NCI-H446 (cell line): ENCODE measurements at places on chromosomes 3 and 15.
A peak's percentile ranks its signal among the peaks of the same experiment; 100 is the strongest.

GRCh38 chr3:102668247-102668646 is 233.4 kb downstream of the ZPLD1 start:
- DNase-seq = no peak

DNA sequence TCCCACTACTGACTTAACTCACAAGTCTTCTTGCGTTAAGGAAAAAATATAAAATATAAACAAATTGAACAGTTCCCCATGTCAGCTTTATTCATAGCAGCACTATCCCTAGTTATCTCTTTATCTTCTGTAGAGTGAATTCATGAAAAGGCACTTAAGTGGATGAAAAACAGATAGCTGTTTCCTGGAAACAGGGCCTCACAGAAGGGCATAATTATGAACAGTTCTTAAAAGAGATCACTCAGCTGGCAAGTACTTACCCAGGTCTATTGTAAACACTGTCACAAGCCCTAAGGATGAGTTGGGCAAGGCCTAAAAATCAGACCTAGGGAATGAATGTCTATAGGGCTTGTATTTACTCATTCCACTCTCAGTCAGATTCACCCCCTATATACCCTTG is 10.7 kb downstream of the MB21D2 start:
- no peak for DNase-seq

DNA sequence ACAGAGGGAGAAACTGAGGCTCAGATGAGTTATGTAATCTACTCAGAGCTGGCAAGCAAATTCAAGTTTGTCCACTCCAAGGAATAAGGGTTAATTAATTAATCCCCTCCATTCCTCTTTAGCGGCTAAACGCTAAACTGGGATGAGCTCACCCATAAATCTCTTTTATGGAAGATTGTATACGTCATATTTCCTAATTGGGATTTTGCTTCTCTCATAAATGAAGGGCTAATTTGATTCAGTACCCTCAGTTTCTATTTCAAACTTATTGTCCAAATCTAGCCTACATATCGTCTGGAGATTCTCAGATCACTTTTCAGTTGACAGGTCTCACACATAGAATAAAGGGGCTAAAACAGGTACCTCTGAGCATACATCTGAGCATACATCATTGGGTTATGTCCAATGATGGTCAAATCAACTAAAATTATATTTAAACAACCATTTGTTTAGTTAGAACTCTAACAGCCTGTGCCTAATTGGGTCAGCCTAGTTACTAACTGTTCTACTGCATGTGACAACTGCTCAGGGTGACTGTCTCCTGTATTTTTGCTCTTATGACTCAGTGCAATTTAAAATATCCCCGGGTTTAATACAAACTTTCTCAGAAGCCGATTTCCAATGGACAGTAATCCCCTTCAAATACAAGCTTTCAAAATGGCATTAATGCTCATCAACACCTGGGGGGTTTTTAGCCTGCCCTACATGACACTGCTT is 57.6 kb upstream of the PLXND1 start:
- no peak for DNase-seq

- DNase-seq = no peak
These were observed 25.8 kb upstream of the NEDD4 start for GRCh38 chr15:56019060-56019793.

DNA sequence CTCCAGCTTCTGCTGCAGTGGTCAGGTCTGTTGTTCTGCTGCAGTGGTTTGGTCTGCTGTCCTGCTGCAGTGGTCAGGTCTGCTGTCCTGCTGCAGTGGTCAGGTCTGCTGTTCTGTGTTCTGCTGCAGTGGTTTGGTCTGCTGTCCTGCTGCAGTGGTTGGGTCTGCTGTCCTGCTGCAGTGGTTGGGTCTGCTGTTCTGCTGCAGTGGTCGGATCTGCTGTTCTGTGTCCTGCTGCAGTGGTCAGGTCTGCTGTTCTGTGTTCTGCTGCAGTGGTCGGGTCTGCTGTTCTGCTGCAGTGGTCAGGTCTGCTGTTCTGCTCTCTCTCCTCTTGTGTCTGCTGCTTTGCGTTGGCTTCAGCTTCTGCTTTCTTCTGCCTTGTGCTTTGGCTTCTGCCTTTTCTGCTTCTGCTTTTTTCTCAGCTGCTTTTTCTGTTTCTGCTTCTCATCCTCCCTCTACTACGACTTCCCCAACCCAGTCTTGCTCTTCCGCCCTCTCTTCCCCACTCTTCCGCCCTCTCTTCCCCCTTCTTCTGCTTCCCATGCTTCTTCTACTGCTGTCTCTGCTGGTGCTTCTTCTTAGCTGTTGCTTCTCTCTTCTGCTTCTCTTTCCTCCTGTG is 50.7 kb downstream of the FAM43A start:
- DNase-seq = no peak

- no peak for DNase-seq
These were observed 130.6 kb upstream of the MEF2A start for GRCh38 chr15:99435113-99435695.

DNA sequence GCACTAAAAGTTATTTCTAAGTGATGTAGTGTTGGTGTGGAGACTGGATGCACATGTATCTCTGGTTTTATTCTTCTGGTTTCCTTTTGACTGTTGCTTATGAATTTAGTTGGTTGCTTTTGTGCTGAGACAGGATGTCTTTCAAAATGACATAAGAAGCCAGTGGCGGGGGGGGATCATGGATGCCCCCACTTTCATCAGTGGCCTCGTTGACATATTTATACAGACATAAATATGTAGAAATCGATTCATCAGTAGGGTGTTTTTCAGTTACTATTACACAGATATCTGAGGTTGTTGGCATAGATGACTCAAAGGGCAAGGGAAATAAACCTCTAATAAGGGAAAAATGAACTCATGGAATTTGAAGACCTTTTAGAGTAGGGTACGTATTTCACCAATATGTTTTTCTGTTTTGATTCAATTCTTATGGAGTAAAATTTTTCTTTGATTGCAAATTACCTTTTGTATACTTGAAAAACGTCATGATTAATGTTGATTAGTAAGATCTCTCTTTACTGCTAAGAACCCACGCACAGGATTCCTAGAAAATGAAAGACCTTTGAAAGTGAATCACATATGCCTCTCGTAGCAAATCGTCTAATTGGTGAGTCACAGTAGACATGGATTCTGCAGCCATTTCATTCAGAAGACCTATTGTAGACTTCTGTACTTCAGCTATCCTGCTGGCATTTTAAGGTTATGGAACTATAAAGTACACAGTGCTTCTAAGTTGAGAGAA is 97.4 kb upstream of the RBMS3 start:
- no peak for DNase-seq

- no peak for DNase-seq
These were observed 3.6 kb upstream of the RASL12 start for GRCh38 chr15:65071381-65071811.

DNA sequence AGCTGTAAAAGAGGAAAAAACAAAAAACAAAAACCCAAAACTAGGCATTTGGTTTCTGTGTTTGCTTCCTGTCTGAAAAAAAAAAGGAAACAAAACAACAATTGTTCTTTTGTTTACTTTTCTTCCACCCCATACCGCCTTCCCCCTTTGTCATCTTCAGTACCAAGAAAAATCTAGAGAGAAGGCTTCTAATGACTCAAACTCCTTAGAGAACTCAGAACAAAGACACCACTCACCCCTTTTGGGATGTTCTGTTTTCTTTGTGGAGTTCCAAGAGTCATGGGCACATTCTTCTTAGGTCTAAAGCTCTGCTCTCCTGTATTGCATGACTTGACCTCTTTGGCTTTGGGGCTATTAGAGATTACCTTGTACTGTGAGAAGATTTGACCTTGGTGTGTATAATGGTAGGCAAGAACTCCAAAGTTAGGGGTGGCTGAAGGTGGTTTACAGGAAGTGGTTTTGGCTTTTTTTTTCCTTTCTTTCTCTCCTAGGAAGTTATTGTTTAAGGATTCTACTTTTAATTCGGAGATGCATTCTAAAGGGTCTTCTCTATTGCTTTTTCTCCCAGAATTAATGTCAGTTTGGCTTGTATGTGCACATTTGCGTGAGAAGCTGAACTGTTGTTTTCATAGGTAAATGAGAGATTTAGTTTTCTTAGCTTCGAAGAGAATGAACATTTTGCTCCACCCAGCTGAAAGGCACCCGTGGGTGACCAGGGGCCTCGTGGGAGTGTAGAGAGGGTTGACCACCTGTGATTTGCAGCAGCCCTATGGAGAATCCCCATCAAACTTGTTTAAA is 39.5 kb upstream of the ZBTB20 start:
- no peak for DNase-seq

DNA sequence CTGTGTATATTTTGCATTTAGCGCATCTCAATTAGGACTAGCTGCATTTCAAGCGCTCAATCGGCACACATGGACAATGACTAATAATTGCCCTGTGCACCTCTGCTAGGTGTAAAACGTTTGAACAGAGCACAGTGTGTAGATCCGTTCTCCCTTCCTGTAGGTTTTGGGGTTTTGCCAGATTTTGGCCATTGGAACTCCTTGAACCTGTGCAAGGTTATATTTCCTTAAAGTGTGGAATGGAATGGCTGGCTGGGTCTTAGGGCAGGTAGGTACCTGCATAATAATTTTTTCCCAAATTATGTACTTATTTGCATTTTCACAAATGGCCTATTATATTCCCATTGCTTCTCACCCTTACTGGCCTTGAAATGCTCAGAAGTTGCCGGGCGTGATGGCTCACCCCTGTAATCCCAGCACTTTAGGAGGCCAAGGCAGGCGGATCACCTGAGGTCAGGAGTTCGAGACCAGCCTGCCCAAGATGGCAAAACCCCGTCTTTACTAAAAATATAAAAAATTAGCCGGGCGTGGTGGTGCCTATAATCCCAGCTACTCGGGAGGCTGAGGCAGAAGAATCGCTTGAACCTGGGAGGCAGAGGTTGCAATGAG is 777 bp downstream of the RNU5B-1 start:
- DNase-seq = peak; percentile 94

DNA sequence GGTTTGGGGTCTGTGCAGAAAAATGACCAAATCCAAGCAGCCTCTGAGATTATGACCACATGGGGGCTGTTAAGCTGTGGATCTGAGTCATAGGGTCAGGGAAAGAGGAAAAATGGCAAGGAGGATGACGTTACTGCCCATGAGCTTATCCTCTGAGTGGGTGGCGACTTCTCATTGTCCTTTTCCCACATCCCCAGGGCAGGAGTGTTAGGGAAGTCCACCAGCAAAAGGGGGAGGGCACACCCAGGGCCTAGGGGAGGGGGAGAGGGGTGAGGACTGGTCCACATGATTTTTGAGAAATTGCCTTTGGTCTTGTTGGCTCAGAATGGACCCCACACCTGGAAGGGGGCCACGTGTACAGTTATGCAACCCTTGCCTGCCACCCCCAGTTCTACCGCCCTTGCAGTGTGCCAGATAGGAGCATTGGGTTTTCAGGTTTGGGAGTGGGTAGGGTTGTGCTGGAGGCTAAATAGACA is 2.6 kb downstream of the CD276 start:
- DNase-seq = no peak

DNA sequence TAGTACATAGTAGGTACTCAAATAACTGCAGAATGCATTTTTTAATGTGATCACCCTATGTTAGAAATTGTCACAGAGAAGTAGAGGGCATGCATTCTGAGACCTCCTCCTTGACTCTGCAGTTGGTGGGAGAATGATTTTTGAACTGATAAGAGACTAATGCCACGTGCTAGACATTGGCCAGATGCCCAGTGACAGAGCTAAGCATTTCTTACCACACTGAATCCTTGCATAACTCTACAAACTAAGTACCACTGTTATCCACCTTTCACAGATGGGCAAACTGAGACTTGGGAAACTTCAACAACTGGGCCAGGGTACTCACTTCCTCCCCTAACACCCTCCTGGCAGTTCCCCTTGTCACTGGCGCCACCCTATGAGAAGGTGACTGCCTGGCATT is 33.5 kb upstream of the SPATA12 start:
- no peak for DNase-seq

- no peak for DNase-seq
These were observed 731 bp downstream of the ZNF710 start for GRCh38 chr15:90001683-90002427.
